Upper lobe of right lung (tissue), 1 donor: ENCODE measurements at places on chromosomes 3 and 15.

DNA sequence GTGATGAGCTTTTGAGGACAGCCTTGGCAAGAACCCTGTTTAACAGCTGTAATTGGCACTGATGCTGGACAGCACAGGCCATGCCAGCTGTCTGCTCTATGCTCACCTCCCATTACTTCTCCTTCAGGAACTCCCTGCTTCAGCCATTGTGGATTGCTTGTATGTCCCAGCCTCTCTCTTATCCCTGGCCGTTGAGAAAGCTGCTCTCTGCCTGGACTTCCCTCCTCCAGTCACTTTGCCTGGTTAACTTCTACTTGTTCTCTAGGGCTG lies 444.5 kb downstream of the EPHB1 start:
- no peak for DNase-seq

- DNase-seq: no peak
Measured at GRCh38 chr3:101512396-101512645, 691 bp downstream of the SENP7 start.

DNA sequence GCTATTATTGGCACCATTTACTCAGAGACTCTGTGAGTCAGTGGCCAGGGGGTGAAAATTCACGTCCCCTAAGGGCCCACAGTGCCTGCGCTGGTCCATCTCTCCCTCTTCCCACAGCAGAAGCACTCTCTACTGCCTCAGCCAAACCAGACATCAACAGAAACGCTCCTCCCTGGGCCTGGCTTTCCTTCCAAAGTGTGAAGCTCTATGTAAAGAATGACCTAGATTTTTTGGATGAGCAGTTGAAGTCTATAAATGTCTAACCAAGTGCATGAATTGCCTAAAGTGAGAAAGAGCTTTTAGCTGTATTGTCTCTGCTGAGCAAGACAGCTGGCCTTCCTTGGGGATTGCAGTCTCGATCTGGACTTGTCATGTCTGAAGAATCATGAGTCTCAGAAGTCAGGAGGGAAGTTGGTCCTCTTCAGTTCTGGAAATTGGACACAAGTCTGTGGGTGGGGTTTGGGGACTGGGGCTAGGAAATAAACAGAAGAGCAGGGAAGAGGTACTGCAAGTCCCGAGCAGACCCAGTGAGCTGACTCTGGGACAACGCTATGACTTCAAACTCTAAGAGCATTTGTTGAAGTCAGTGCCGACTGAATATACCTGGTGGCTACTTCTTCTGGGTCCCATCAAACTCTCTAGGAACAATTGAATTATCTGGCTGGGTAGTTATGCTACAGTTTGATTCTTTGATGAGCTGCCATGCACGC lies 29.0 kb downstream of the RASGRP1 start:
- DNase-seq: no peak

DNA sequence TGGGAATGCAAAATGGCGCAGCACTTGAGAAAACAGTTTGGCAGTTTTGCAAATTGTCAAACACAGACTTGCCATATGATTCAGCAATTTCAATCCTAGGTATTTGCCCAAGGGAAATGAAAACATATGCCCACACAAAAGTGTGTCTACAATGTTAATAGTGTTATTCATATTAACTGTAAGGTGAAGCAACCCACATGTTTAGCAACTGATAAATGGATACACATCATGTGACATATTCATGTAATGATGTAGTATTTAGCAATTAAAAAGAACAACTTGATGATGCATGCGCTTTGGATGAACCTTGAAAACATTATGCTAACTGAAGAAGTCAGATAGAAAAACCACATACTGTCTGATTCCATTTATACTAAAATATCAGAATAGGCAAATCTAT lies 539.0 kb upstream of the PPP2R3A start:
- no peak for DNase-seq

DNA sequence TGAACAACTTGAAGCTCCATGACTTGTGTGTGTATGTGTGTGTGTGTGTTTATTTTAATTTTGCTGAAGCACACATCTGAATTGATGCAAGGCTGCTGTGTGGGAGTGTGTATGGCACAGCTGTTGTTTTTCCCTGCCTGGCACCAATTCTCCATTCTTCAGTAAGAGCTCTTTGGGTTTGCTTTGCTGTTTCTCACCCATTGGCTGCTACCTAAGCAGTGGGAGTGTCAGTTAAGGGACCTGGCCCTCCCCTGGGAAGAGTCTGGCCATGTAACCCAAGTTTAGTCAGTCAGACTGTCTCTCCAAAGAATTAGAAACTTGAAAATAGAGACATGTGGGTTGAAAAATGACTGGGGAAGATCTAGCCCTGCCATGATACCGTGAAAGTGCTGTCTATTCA lies 126.2 kb upstream of the SYNPR start:
- no peak for DNase-seq

DNA sequence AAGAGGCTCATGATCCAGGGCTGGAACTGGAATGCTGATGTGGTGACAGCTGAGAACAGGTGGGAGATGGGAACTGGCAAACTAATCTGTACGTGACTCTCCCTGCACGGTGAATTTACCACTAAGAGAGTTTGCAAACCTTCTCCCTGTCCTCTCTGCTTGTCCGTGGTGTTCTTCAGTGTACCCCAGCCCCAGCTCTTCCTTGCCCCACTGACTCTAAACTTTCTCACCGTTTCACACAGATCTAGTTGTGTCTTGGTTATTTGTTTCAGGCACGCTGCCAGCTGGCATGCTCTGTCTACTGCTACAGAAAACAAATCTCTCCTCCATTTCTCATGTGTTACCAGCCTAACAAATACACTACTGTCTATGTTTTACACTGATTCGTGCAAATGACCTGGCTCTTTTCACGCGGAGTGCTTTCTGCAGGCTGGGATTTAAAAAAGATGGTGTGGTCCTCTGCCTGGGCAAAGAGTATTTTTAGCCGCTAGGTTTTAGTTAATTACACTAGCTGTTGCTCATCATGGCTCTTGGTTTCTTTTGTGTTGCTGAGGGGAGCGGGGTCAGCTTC lies 192.7 kb upstream of the LRIG1 start:
- DNase-seq: no peak

- no peak for DNase-seq
Measured at GRCh38 chr3:105166893-105167292, 199.8 kb upstream of the ALCAM start.

- no peak for DNase-seq
Measured at GRCh38 chr15:64776402-64776786, 1.0 kb upstream of the RBPMS2 start.
